ENCODE measurements at places on chromosomes 4 and X.

GRCh38 chr4:56450342-56450741 is 14.3 kb downstream of the PAICS start:
- no peak for DNase-seq

DNA sequence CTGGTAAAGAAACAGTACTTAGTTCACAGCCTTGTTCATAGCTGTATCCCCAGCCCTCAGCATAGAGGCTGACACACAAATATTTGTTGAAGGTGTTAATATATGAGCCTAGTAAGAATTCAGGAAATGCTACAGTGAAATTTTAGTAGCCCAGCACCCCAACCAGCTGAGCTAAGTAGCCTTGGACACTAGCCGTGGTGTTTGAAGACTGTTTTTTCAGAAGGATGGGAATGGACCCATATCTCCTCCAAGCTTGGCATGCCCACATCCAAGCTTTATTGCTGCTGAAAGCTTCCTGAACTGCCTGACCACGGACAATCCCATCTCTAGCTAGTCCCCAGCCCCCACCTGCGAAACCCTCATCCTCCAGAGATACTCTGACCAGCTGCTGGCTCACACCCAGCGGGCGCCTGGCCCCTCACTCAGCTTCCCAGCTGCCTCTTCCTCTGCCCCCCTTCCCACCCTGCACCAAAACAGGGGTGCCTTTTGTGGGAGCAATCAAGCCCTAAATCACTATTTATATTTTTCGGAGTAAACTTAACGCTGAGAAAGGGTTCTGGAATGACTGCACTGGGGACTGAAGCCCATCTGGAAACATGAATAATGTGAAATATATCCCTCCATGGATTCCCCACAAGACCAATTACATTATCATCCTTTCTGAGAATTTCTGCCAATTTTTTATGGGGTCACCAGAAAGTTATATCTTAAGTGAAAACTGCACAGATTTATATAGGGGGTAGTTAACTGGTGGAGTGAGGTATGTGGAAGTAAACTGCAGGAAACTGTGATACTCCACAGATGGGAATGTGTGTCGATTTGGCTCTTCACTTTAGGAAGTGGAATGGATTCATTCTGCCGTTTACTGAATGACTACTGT is 41.1 kb upstream of the CBR4 start:
- DNase-seq = no peak

DNA sequence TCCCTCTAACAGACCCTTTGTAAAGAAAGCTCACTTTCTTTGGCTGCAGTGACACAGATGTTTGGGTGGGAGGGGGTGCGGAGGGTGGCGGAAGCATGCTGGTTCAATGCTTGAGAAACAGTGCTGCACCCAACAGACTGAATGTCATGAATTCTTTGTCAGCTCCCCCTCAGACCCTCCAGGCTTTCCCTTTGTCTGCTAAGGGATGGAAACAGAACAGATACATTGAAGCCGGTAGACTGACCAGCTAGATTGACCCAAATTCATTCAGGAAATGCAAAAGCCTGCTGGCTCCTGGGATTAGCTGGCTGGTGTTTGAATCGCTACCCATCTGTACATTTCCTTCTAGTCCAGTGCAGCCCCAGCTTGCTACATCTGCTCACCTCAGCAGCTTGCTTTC is 90.8 kb upstream of the PAK3 start:
- no peak for DNase-seq

DNA sequence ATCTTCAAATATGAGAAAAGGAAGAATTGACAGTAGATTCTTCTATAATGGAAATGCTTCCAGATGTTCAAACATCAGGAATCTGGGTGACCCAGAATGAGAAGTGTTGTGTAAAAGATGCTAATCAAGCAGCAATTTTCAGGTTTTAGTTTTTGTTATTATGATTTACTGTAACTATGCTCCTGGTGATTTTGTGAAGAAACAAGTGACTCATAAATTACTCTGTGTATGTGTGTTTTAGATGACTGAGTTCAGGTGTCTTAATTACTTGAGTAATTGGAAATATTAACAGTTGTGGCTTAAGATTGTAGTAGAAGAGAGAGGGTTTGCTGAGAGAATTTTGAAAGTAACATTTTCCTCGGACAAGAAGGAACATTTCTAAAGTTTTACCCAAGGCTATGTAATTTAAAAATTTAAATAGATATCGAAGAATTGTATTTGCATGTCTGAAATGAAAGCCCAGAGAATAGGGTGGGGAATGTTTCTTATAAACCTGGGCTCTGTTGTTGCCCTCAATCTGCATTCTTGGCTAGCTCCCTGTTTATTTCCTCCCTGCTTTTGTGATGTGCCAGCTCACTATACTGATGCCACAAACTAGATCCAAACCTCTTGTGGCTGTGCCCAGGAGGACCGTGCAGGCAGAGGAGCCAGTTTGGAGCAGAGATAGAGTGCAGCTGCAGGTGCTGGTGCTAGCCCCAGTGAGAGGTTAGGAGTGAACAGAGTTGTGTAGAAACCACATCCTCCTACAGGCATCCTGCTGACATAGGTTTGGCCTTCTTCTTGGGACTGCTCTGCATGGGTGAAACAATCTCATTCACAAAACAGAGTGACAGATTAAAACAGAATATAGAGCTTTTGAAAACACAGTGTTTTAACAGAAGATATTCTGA is 25.4 kb upstream of the TNIP3 start:
- no peak for DNase-seq

- DNase-seq = no peak
Observed at GRCh38 chr4:187333151-187333550, 609.5 kb upstream of the FAT1 start.
